ENCODE measurements at places on chromosomes 16 and 17.

DNA sequence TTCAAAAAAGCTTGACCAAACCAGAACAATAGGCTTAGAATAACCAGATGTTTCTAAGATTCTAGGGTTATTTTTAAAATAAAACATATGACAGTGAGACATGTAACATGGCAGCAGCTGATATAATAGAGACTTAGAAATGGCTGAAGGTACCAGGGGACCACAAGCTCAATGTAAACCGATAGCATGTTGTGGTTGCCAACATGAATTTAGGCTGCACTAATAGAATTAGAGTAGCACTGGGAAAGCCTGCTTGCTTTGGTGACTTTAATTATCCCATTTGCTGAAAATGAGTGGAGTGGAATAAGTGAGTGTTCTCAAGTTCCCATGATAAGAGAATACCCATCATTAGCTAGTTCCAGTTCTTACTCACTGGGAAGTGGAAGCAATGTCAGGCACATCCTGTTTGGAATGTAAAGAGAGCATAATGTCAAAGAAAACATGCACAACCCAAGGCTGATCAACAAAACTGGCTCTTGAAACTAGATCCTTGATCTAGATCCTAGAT lies 621.2 kb upstream of the CDH5 start:
- DNase-seq, result no peak

DNA sequence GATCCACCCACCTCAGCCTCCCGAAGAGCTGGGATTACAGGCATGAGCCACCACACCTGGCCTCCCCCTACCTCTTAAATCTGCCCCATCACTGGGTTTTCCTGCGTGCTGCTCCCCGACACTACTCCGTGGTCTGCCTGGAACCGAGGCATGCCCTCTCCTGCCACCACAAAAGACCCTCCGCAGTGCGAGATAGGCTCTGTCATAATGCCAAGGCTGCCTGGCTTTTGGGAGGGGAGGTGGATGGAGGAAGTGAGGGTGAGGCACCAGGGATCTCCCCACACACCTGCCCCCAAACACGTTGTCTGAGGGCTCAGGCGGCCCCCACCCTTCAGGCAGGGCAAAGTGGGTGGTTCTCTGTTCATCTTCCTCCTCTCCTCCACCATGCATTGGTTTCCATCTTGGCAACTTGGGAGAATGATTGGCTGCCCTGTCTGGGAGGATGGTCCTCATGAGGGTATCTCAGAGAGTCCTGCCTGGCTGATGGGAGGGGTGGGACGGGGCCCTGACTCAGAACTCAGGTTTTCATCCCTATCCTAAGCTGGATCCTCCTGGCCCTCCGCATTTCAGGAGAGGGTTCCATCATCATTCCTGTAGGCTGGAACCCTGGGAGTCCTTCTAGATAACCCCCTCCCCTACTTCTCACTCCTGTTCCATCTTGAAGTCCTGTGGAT lies 23.2 kb downstream of the IGFBP4 start:
- DNase-seq, result no peak

DNA sequence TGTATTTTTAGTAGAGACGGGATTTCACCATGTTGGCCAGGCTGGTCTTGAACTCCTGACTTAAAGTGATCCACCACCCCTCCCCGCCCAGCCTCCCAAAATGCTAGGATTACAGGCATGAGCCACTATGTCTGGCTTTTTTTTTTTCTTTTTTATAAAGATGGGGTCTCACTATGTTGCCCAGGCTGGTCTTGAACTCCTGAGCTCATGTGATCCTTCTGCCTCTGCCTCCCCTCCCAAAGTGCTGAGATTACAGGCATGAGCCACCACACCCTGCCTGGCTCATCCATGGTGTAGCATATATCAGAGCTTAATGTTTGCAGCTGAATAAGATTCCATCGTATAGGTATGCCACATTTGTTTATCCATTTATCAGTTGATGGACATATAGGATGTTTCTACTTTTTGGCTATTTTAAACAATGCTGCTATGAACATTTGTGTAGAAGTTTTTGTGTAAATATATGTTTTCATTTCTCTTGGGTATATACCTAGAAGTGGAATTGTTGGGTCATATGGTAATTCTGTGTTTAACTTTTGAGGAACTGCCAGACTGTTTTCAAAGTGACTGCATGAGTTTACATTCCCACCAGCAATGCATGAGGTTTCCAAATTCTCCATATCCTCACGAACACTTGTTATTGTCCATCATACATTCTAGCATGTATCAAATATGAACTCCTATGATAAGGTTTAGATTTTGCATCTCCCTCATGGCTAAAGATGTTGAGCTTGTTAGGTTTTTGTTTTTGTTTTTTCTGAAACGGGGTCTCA lies 55.7 kb upstream of the HAS3 start:
- DNase-seq, result no peak

- DNase-seq, result no peak
Observed at GRCh38 chr16:70782237-70782636, 18.7 kb downstream of the VAC14 start.

DNA sequence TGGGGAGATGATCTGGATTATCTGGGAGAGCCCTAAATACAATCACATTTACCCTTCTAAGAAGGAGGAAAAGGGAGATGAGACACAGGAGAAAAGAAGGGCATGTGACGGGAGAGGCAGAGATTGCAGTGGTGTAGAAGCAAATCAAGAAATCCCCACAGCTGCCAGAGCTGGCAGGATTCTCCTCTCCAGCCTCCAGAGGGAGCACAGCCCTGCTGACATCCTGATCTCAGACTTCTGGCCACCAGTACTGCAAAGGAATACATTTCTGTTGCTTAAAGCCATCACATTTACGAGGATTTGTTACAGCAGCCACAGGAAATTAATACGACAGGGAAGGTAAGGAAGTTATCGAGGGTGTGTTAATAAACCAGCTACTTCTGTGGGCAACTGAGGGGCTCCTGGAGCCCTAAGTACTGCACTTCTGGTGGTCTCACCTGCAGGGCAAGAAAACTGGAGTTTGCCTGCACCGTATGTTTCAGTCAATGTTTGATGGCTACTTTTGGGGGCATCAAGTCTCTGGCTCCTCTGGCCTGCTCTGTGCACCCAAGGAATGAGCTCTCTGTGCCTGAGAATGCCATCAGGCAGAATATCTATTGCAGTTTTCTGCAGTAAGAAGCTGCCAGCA lies 22.9 kb upstream of the CDH13 start:
- no peak for DNase-seq

DNA sequence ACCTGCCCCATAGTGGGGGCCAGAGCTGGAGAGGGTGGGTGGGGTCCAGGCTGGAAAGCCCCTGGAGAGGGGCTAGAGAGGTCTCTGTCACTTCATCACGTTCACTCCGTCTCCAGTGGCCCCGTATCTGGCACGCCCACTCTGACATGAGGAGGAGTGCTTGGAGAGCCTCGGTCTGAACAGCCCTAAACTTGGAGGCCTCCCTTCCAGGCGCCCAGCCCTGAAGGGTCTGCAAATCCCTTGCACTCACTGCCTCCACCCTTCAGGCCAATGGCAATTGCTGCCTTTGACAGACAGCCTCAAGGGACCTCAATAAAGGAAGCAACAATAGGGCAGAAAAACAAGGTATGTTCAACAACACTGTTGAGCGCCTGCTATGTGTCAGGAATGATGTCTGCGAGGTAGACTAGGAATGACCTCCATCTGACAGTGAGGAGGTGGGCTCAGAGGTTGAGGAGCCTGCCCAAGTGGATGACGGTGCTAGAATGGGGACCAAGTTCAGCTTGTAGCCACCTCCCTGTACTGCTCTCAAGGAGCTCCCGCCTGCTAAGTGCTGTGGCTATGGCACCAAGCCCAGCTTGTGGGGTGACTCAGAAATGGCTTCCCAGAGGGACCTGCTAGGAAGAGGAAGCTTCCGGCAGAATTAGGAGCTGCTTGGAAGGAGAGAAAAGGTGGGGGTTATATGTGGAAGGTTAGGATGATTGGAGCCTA lies 2.9 kb upstream of the EPX start:
- DNase-seq, result no peak

GRCh38 chr16:57830890-57831484 lies 28.7 kb upstream of the KIFC3 start:
- DNase-seq, result no peak

DNA sequence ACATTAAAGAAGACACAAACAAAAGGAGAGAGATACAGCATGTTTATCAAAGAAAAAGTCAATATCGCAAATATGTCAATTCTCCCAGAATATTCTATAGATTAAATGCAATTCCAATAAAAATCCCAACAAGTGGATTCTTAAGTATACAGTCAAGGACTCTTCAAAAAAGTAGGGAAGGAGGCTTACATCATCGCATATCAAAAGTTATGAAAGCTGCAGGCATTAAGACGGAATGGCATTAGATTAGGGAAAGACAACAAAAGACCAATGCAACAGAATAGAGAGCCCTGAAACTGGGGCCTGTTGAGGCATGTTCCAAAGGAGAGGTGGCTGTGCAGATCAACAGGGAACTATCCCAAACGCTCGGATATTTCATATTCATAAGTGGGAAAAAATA lies 76.0 kb downstream of the MARCHF10 start:
- no peak for DNase-seq

GRCh38 chr17:79029327-79030009 lies 5.5 kb downstream of the C1QTNF1 start:
- DNase-seq, result no peak

DNA sequence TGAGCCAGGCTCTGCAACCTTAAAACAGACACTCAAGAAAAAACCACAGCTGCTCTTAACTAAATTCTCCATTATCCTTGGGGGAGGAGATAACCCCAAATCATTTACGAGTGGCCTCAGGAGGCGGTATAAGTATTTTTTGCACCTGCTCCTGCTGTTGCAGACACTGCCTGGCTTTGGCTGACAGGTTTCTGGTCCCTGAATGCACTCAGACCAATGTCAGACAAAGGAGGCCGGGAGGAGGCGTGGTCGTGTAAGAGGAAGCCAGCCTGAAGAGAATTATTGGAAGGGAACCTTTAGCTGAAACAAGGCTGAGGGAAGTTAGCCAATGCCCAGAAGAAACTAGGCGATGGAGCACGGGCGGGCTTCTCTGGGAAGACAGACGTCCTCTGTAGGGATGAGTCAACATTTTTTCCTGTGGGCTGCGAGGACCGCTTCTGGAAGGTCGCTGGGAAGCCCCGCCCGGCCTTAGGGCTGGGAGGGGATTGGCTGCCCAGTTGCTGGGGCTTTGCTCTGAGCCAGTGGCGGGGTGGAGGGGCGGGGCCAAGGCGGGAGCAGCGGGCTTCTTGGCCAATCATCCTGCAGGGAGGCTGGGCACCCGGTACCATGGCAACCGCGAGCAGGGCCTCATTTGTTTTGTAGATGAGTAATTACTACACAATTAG lies 82.3 kb downstream of the CCDC182 start:
- DNase-seq, result peak; percentile 98

- no peak for DNase-seq
Observed at GRCh38 chr16:67928561-67929364, 2.9 kb downstream of the CTRL start.

DNA sequence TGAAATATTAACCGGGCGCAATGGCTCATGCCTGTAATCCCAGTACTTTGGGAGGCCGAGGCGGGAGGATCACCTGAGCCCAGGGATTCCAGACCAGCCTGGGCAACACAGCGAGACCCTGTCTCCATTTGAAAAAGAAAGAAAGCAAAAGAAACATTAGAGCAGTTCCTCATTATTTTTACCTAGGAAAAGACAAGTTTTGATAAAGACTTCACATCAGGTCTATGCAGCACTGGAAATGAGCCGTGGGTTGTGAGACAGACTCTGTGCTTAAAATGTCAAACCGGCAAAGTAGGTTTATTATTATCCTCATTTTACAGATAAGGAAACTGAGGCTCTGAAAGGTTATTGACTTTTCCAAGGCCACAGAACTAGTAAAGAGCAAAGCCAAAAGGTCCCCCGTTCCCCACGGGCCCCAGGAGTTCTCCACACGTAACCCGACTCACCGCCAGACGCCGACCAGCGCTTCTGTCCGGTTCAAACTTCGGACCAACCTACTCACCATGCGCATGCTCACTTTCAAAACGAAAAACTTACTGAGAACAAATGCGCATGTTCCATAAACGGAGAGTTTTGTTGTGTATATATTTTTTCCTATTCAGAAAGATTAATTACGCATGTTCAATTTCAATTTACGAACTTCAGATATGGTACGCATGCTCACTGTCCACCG lies 356 bp downstream of the TUBD1 start:
- DNase-seq, result no peak

DNA sequence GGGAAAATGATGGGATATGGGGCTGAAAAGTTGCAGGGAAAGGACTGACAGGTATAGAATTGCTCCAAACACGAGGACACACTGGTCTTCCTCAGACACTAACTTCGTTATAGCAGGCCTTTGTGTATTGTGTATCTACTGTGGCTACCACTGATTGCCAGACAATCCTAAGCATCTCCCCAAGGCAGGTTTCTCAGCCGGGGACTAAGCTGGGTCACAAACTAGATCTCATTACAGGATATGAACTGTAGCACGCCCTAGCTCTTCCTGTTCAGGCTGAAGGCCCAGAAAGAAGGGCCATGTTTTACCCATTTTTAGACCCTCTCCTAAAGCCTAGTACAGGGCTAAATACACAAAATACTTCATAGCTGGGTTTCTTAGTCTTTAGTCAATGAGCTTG lies 5.1 kb upstream of the RANGRF start:
- DNase-seq, result no peak

- no peak for DNase-seq
Observed at GRCh38 chr16:31199430-31200041, 3.0 kb downstream of the PYCARD start.

DNA sequence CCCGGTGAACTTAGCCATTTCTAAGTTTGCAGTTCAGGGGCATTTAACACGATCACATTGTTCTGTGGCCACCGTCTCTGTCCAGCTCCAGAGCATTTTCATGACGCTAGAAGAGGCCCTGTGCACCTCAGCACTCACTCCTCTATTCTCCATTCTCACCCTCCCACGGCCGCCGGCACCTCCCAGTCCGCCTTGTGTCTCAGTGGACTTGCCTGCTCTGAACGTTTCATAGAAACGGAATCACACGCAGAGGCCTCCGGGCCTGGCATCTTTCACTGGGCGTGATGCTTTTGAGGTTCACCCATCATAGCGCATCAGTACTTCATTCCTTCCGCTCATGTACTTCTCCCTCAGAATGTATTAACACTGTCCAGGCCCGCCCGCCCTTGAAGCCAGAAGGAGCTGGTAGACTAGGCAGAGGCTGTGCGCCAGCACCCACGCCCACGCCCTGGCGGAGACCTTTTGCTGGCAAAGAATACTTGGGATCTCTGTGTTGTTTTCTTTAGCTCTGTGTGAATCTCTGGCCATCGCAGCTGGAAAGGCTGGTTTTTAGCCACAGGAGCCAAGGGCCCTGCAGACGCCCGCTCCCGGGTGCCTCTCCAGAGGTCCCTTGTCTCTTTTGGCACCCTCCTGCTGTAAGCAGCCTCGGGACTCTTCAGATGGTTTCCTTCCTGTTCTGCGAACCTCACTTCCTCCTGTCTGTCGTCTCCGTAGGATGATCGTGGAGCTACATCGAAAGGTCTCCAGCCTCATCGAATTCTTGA lies 23.4 kb upstream of the JPT2 start:
- no peak for DNase-seq

DNA sequence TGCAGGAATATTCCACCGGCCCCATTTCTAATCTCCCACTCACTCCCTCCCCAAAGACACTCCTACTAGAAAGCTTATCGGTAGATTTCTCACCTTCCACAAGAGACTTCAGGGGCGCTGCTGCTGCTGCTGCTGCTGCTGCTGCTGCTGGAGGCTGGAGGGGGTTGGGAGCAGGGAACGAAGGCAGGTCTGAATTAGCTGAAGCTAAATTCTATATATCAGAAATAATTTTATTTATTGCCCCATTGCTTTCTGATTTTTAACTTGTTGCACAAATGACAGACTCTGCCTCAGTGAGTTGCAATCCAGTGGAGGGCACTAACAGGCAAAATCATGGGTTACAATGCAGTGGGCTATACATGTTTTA lies 25.8 kb upstream of the HLF start:
- no peak for DNase-seq
